ENCODE measurements at places on chromosomes 6 and 20.

- no peak for DNase-seq
These were observed 13.4 kb upstream of the NANP start for GRCh38 chr20:25637247-25637646.

GRCh38 chr6:56204134-56204533 lies 43.2 kb downstream of the COL21A1 start:
- no peak for DNase-seq

DNA sequence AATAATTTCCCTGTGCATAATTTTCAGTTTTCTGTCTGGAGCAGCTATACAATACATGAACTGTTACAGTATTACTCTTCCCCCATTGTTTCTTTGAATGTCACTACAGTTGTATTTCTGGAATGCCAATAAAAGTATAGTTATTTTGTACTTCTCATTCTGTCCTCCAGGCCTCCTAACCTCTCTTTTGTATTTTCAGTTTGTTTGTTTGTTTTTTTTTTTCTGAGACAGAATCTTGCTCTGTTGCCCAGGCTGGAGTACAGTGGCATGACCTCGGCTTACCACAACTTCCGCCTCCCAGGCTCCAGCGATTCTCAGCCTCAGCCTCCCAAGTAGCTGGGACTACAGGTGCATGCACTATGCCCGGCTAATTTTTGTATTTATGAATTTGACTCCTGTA lies 16.8 kb upstream of the ARID1B start:
- DNase-seq, result no peak

DNA sequence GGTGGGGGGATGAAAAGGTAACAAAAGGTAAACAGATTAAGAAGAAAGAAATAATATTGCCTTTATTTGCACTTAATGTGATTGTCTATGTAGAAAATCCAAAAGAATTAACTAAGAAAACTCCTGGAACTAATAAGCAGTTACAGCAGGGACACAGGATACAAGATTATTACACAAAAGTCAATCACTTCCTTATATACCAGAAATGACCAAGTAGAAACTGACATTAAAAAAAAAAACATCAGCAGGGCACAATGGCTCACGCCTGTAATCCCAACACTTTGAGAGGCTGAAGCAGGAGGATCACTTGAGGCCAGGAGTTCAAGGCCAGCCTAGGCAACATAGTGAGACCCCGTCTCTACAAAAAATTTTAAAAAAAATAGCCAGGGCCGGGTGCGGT lies 123.2 kb upstream of the RIPOR2 start:
- no peak for DNase-seq

DNA sequence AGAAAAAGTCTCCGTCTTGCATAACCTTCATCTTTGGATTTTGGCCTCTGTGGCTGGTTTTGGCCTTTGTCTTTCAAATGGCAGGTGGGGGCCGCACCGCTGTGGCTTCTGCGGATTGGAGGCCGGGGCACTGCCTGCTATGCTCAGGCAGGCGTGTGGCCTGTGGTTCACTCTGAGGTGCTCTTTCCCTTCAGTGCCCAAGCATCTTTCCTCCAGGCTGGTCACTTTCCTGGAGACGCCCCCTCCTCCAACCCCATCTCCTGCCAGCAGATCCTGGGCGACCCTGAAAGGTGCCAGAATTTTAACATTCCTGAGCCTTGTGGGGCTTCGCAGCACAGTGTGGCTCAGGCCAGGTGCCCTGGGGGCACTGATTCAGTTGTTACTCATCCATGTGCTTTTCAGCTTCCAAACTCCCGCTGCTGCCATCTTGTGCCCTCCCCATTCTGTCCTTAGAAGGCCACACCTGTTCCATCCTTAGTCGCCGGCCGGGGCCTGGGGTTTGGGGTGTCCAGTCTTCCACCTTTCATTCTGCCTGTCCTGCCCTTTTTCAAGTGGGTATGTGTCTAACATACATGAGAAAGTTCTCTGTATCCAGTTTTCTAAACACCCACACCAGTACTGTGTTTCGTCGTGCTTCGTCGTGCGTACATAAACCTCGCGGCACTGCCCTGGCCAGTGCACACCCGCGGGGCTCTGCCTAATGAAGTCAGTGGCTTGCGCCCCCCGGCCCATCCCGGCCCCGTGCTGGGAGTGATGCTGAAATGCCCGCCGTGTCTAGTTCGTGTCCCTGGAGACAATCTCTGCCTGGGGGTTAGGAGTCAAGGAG lies 12.1 kb downstream of the SS18L1 start:
- no peak for DNase-seq

DNA sequence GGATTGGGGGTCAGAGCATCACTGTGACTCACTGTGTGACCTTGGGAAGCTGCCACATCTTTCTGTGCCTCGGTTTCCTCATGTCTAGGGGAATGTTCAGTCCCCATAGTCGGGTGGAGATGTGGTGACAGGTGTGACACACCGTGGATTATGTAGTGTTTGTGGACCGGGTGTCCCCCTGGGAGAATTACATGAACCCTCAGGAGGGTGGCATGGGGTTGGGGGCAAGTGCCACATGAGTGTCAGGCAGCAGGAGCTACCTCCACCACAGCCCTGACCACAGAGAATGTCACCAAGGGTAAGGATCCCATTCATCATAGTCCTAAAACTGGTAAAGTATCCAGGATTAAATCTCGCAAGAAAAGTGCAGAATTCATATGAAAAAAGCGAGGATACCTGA lies 23.2 kb downstream of the SUN5 start:
- no peak for DNase-seq
